ENCODE measurements at places on chromosomes 7 and 10. TPM values are rescaled to one million over a fixed set of nuclear protein-coding genes. Genes with fewer than 3 reads are reported as not detected.

TMEM270 gene
- total RNA-seq: not detected

ANXA8L1 gene
- total RNA-seq: not detected

PTPRN2 gene
- total RNA-seq: 9.4 TPM

PAPOLB gene
- total RNA-seq: 0.07 TPM

CCAR1 gene
- 156 TPM for total RNA-seq

DNA sequence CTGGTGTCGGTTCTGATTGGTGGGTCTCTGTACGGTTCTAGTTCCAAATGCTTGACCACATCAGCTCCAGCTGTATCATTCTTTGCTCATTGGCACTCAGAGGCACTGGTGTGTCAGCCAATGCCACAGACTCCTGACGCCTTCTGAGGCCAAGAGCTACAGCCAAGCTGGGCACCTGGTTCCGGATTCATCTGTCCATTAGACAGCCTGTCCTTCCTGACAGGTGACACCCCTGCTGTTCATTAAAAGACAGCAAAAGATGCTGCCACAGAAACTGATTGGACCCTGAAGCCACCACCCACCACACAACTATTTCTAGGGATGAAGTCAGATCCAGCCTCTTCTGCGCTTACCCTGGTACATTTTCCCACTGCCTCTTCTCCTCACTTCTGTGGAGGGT is 35.6 kb downstream of the COL13A1 start:
- no peak overlapping the region for H3K27ac ChIP-seq
- H3K4me1 ChIP-seq: no peaks in the 10 kb centered on the region
- no peak for DNase-seq
- H3K27me3 ChIP-seq: peaks cover 51% of the 10 kb centered on the region
- no peak overlapping the region for H3K4me3 ChIP-seq
- H3K36me3 ChIP-seq: no peaks in the 10 kb centered on the region

- no peak for DNase-seq
- no peak overlapping the region for H3K27ac ChIP-seq
- no peak overlapping the region for H3K4me3 ChIP-seq
These were observed 56.5 kb upstream of the DNAJB6 start for GRCh38 chr7:157280216-157280841.

GRCh38 chr7:50261593-50261992 is 42.9 kb upstream of the IKZF1 start:
- peaks cover 20% of the 10 kb centered on the region for H3K27me3 ChIP-seq
- H3K27ac ChIP-seq: no peak overlapping the region
- no peaks in the 10 kb centered on the region for H3K36me3 ChIP-seq
- H3K4me1 ChIP-seq: no peaks in the 10 kb centered on the region
- no peak overlapping the region for H3K4me3 ChIP-seq

GRCh38 chr10:74969093-74969492 is 142.4 kb upstream of the SAMD8 start:
- no peak for DNase-seq
- no peaks in the 10 kb centered on the region for H3K27me3 ChIP-seq
- no peak overlapping the region for H3K27ac ChIP-seq
- H3K4me3 ChIP-seq: no peak overlapping the region
- H3K4me1 ChIP-seq: peaks cover 23% of the 10 kb centered on the region
- H3K36me3 ChIP-seq: peaks cover 16% of the 10 kb centered on the region

DNA sequence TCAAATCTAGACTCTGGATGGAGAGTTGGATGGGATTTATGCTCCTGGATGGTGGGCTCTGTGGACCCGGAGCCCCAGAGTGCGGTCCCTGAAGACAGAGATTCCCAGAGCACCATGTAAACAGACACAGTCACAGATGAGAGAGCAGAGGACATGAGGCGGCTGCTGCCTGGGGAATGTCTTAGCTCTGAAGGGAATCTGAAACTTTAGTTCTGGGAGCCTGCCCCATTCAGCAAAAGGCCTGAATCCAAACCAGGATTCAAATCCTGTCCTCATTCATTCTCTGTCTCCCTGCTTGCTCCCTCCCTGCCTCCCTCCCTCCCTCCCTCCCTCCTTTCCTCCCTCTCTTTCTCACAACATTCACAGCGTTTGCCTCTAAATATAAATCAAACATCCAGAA is 49.5 kb upstream of the CALD1 start:
- no peaks in the 10 kb centered on the region for H3K4me1 ChIP-seq
- DNase-seq: no peak
- no peak overlapping the region for H3K27ac ChIP-seq

DNA sequence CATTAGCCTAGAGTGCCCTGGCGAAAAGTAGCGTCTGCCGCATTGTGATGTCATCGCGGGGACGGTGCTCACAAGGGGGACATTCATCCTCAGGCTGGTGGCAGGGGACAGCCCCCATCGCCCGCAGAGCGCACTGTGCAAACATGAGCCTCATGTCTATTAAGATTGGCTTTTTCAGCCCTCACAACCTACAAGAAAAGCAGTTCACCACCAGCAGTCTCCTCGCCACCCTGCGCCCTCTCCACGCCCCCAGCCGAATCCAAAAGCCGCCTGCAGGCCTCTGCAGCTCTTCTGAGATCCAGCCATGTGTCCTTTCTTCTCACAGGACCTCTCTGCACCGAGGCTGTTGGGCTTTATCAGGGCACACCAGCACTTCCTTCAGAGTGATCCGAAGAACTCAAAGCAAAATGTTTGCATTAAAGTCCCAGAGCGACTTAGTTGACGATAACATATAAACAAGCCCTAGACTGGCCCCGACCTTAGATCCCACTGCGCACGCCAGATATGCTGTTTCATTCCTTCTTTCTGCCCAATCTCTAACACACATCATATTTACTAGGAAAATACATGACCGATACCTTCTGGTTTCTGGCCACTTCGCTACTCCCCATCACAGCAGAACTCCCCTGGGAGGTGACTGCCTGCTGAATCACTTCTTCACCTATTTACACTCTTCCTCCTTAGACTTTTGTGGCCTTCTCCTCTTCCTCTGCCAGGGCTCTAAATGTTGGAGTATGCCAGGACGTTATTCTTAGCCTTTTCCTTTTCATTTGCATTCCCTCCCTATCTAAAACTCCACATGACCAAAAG is 206.0 kb upstream of the SH2B2 start:
- H3K36me3 ChIP-seq: peaks cover 33% of the 10 kb centered on the region
- H3K27ac ChIP-seq: peak overlapping the region; percentile 15
- no peak overlapping the region for H3K4me3 ChIP-seq

DNA sequence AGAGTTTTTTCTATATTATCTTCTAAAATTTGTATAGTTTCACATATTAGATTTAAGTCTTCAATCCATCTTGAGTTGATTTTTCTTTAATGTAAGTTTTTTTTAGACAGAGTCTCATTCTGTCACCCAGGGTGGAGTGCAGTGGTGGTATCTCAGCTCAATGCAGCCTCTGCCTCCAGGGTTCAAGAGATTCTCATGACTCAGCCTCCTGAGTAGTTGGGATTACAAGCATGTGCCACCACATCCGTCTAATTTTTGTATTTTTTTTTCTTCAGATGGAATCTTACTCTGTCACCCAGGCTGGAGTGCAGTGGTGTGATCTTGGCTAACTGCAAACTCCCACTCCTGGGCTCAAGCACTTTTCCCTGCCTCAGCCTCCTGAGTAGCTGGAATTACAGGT is 143.4 kb upstream of the ZNF92 start:
- no peak overlapping the region for H3K27ac ChIP-seq
- H3K4me1 ChIP-seq: no peaks in the 10 kb centered on the region

DNA sequence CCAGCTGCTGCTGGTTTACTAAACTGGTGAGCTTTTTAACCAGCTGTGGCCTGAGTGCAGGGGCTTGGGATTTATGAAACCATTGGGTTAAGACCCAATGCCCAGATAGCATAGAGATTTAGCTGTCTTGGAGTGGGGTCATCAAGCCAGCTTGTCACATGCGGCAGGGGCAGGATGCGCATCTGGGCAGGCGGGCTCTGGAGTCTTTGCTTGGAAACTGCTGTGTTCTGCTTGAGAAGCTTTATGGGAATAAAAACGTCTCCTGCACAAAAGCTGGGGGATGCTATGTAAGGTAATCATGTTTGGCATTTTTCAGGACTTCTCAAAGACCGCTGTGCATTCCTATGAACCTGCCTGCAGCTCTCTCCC is 136.3 kb downstream of the MAPK8 start:
- no peak for DNase-seq
- H3K27me3 ChIP-seq: peaks cover 11% of the 10 kb centered on the region

DNA sequence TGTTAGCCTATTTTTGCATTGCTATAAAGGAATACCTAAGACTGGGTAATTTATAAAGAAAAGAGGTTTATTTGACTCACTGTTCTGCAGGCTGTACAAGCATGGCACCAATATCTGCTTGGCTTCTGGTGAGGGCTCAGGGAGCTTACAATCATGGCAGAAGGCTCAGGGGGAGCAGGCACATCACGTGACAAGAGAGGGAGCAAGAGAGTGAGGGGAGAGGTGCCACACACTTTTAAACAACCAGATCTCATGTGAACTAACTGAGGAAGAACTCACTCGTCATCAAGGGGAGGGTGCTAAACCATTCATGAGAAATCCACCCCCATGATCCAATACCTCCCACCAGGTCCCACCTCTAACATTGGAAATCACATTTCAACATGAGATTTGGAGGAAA is 73.9 kb upstream of the ADCY1 start:
- no peaks in the 10 kb centered on the region for H3K36me3 ChIP-seq
- no peak overlapping the region for H3K4me3 ChIP-seq
- peaks cover 3% of the 10 kb centered on the region for H3K27me3 ChIP-seq
- H3K4me1 ChIP-seq: no peaks in the 10 kb centered on the region

DNA sequence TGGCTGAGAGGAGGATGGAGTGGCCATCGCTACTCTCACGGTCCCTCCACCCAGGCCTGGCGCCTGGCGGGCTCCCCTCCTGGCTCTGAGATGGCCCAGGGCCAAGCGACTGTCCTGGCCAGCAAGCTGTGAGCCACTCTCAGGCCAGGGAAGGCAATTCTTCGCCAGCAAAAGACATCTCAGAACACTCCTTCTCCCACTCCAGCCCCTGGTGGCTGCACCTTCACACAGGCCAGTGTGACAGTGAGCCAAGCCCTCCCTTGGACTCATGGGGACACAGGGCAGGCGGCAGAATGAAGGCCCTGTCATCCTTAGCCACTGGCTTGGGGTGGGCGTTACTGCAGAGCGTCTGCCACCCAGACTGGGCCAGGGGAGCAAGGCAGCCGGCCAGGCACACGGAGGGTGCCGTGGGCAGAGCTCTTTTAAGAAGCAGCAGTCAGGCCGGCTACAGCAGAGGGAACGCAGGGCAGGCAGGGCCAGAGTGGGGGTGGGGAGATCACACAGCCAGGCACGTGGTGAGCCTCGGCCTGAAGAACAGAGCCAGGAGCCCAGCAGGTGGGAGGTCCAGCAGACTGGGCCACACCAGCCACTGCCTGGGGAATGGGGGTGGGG is 14.4 kb downstream of the STK32C start:
- H3K27ac ChIP-seq: no peak overlapping the region
- DNase-seq: no peak
- H3K36me3 ChIP-seq: no peaks in the 10 kb centered on the region
- H3K27me3 ChIP-seq: peaks cover 13% of the 10 kb centered on the region
- peaks cover 1% of the 10 kb centered on the region for H3K4me1 ChIP-seq
- no peak overlapping the region for H3K4me3 ChIP-seq

DNA sequence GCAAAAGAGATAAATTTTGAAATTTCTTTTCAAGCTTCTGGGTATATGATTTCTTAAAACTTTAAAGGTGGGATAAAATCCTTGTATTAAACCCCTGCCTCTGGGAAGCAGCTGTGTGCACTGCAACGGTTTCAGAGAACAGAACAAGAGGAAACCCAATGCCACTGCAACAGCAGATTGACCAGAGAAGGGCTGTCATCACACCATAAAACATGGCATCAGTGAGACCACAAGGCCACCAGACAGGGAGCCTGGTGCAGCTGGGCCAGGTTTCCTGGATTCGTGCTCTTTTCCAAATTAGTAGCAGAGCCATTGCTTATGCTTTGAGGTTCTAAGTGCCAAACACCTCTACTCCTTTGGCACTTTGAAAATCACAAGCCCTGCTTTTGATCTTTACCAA is 152.4 kb downstream of the PRPF18 start:
- H3K27me3 ChIP-seq: peaks cover 14% of the 10 kb centered on the region
- peaks cover 7% of the 10 kb centered on the region for H3K36me3 ChIP-seq
- H3K4me1 ChIP-seq: peaks cover 2% of the 10 kb centered on the region
- H3K27ac ChIP-seq: no peak overlapping the region
- no peak overlapping the region for H3K4me3 ChIP-seq
- no peak for DNase-seq

- no peak overlapping the region for H3K4me3 ChIP-seq
- DNase-seq: no peak
- H3K27ac ChIP-seq: no peak overlapping the region
- H3K27me3 ChIP-seq: no peaks in the 10 kb centered on the region
- H3K4me1 ChIP-seq: peaks cover 2% of the 10 kb centered on the region
These were observed 151.8 kb upstream of the ANK3 start for GRCh38 chr10:60541451-60541850.

- peaks cover 6% of the 10 kb centered on the region for H3K36me3 ChIP-seq
- no peak for DNase-seq
- no peak overlapping the region for H3K4me3 ChIP-seq
- no peaks in the 10 kb centered on the region for H3K4me1 ChIP-seq
These were observed 63.3 kb downstream of the ZNF107 start for GRCh38 chr7:64729089-64729848.

GRCh38 chr10:89352802-89353201 is 25.0 kb downstream of the IFIT3 start:
- no peaks in the 10 kb centered on the region for H3K27me3 ChIP-seq
- no peak overlapping the region for H3K4me3 ChIP-seq
- peaks cover 7% of the 10 kb centered on the region for H3K36me3 ChIP-seq

DNA sequence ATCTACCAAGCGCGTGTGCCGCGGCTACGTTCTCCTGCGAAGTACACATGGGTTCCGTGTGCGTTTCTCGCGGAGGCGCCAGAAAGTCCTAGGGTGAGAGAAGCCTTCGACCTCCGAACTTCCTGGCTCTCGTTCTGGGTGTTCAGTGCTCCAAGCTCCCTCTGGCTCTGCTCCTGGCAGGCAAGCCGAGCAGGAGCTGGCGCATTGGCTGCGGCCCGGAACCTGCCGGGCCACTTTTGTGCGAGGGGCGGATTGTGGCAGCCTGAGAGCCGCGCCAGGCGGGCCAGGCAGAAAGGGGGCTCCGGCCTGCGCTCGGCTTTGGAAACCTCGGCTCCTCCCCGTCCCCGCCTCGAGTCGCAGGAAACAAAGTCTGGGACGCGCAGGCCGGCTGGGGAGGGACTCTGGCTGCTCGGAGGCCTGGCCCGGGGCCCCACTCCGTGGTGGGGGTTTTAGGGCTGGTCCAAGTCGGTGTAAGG is 9.6 kb downstream of the EMX2 start:
- peak overlapping the region; percentile 40 for H3K4me3 ChIP-seq
- H3K27me3 ChIP-seq: peaks cover 100% of the 10 kb centered on the region
- no peaks in the 10 kb centered on the region for H3K36me3 ChIP-seq

All from progenitor cell of endocrine pancreas (in vitro differentiated cells).